ENCODE measurements at places on chromosomes 7 and 10.

DNA sequence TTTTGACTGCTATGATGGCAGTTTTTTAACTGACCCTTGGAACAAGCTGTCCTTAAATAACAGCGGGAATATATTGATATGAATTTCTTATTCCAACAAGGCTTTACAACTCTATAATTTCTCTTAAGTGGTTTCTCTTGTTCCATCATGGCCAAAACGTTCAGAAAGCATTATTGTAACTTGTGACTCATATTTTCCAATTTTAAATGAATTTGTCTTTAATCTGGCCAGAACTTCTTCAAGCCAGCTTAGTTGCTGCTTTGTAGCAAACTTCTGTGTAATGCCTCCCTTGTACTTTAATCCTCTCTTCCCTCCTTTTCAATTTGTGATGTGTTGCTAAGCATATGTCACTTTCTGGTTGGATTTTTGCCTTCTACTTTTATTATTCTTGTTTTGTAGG, 271.9 kb downstream of the KIF20B start:
- no peak for DNase-seq

- DNase-seq, result peak; percentile 16
Measured at GRCh38 chr7:19537942-19538401, 170.9 kb downstream of the POLR1F start.

- DNase-seq, result no peak
Measured at GRCh38 chr10:30752481-30752881, 122.9 kb upstream of the LYZL2 start.

GRCh38 chr10:19168584-19168983, 120.0 kb downstream of the MALRD1 start:
- no peak for DNase-seq

DNA sequence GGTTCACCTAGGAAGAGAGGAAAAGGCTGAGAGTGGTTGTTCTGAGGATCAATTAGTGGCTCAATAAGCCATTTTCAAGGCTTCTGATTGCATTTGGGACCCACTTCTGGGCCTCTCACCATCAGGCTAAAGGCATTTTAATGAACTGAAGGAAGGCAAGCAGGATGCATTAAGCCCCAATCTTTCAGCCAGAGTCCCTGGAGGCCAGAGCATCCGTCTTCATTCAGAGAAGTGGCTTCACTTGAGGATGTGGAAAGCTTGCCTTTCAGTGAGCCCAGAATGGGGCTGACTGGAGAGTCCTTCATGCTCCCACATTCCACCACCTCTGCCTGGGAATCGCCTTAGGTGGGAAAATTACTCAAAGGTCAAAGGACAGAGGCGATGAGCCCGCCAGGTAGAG, 41.8 kb downstream of the COL17A1 start:
- DNase-seq, result no peak

DNA sequence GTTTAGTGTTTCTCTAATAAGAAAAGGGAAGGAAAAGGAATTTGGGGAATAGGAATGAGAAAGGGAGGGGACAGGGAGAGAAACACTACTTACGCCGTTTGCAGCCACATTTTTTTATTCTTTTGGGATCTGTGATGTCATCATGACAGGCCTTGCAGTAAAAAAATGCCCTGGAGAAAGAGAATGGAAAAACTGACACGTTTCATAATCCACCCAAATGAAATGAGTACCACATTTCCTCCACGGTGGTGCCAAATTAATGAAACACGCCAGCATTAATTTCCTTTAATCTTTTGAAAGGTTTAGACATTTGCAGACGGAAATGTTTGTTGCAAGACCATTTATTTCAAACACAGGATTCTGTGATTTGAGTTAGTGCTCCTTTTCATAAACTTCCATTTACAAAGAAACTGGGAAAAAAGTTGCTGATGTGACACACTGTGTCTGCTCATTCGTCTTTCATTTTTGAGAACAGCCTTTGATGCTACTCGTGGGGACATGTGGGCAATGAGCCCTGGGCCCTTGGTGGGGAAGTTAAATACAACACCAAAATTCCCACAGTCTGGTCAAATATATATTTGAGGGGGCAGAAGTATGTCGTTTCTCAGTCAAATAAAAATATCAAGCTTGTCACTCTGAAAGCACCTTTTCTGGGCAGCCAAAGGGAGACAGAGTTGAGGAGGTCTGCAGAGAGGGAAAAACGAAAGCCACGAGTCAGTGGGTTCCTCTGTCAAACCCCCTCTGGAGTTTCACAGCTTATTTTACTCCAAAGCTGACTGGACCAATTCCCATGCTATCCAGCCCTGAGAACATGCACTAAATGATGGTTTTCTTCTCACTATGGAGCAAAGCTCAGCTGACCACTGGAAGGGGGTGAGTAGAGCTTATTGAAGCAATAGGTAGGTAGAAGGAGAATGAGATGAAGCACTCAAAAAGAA, 625.5 kb downstream of the KCNMA1 start:
- peak; percentile 59 for DNase-seq

- no peak for DNase-seq
Measured at GRCh38 chr10:101257491-101257890, 28.2 kb upstream of the LBX1 start.

GRCh38 chr10:79274279-79275104, 72.8 kb upstream of the PPIF start:
- DNase-seq, result peak; percentile 53

DNA sequence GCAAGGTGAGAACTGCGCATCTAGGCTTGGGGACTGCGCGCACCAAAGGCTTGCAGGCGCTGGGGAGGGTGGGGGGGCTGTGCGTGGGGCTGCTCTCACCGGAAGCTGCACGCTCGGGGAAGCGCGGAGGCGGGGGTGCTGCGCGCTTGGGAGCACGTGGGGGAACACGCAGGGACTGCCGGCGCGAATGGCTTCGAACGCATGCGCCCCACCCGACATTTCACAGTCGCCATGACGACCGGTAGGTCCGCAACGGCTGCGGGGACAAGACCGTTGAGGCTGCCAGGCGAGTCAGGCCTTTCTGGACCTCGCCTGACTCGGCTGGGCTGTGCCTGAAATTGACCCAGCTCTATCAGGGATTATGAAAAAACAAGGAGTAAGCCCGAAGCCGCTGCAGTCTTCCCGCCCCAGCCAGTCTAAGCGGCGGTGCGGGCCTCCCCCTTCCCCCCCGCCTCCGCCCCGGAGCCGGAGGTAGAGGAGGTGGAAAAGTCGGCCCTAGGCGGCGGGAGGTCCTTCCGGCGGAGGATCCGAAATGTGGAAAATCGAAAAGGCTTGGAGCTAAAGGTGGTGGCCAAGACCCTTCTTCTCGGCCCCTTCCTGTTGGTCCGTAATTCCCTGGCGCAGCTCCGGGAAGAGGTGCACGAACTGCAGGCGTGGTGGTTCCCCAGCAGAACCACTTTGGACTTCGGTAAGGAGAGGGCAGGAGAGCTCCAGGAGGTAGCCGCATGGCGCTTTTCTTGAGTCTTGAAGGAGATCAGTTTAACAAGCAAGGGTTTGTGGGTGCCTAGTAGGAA, 34.9 kb upstream of the STEAP1 start:
- peak; percentile 20 for DNase-seq

- peak; percentile 8 for DNase-seq
Measured at GRCh38 chr10:65358565-65358964, 1567.3 kb upstream of the LRRTM3 start.

- DNase-seq, result peak; percentile 61
Measured at GRCh38 chr7:121138262-121138933, 149.9 kb downstream of the CPED1 start.

DNA sequence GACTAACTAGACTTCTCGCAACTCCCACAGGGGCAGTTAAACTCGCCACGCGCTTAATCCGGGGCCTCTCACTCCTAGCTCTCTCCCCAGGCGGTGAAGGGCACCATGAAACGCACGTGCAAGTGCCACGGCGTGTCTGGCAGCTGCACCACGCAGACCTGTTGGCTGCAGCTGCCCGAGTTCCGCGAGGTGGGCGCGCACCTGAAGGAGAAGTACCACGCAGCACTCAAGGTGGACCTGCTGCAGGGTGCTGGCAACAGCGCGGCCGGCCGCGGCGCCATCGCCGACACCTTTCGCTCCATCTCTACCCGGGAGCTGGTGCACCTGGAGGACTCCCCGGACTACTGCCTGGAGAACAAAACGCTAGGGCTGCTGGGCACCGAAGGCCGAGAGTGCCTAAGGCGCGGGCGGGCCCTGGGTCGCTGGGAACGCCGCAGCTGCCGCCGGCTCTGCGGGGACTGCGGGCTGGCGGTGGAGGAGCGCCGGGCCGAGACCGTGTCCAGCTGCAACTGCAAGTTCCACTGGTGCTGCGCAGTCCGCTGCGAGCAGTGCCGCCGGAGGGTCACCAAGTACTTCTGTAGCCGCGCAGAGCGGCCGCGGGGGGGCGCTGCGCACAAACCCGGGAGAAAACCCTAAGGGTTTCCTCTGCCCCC, 19.5 kb downstream of the WNT8B start:
- DNase-seq, result peak; percentile 57

DNA sequence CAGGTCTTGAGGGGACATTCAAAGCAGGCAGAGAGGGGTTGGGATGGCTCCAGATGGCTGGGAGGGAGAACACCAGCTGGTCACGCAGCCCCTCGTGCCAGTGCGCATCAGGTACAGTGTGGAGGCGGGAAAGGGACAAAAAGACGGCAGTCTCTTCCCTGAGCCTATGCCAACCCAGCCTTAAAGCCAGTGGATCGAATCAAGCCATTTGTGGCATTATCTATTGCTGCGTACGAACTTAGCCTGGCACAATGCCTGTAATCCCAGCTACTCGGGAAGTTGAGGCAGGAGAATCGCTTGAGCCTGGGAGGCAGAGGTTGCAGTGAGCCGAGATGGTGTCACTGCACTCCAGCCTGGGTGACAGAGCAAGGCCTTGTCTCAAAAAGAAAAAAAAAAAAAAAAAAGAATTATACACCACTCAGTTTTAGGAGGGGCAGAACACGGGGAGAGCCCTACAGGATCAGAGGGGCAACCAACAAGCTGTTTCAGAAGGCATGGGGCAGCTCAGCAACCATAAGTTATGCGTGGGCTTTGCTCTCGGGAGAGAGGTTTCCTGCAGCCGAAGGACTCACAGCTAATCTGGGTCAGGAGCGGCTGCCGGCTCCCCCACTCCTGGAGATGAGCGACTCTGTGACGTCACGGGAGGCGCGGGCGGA, 356 bp upstream of the NDUFB2 start:
- peak; percentile 93 for DNase-seq

GRCh38 chr7:127938588-127938987, 92.6 kb downstream of the LRRC4 start:
- DNase-seq, result peak; percentile 86

GRCh38 chr10:61250131-61250530, 203.1 kb downstream of the TMEM26 start:
- DNase-seq, result no peak

- no peak for DNase-seq
Measured at GRCh38 chr10:127989481-127990012, 82.6 kb downstream of the PTPRE start.

- DNase-seq, result no peak
Measured at GRCh38 chr7:46203926-46204325, 282.9 kb upstream of the IGFBP3 start.

DNA sequence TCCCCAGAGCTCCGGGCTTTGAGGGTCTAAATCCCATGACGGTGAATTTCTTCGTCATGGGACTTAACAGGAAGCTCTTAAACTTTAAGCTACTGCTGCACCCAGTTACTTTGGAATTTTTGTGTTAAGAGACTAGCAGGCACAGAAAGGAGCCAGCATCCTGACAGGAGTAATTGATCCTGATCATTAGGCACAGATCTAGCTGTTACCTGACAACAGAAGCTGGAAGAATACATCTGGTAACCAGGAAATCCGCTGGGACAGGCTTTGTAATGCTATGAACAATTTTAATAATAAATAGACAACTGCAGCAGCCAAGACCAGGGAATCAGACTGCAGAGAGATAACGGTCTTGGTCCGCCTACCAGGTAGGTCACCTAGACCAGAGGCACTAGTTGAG, 210.9 kb downstream of the DGKI start:
- DNase-seq, result no peak

DNA sequence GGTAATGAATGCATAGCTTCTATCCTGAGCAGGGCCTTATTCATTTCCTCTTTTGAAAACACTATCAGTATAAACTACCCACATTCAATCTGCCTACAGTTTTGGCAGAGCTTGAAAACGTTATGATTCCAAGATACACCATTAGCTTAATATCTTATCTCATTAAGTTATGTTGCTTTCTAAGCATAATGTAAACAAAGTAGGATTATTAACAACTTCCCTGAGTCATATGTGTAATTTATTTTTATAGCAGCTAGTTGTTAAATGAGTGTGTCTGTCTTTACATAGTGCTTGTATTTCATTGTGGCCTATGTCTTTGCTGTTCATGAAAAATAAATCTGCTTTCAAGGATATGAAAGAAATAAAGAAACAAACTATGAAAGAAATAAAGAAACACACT, 106.2 kb upstream of the DLX6 start:
- no peak for DNase-seq

DNA sequence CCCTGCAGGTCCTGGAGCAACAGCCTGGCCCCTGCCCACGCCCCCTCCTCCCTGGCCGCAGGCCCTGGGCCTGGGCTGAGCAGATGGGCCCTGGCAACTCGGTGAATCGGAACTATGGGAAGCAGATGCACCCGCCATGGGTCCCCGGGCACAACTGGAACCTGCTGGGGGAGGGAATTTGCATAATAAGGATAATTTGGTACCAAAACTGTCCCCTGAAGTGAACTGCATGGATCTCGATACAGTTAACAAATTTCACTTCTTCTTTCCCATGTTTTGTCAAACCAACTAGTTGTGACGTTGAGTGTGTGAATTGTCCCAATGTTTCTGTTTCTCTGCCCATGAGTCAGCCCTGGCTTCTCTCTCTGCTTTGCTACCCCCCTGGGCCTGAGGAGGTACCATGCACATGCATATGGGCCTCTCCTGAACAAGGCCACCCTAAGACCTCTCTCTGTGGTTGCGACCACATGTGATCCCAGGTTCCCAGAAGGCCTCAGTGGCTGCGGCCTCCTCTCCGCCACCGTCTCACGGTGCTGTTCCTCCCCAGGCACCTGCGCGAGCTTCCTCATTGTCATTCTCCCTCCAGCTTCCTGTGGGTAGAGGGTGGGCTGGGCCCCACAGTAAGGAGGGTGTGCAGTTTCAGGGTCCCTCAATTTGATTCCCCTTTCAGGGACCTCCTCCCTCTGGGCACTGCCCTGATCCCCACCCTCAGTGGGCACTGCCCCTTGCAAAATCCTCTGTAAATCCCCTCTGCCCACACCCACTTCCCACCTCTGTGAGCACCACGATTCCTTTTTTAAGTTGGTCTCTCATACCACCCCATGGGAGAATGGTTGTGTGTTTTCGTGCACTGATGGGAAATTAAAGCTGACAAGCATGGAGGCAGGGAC, 40.0 kb downstream of the FIGNL1 start:
- no peak for DNase-seq

DNA sequence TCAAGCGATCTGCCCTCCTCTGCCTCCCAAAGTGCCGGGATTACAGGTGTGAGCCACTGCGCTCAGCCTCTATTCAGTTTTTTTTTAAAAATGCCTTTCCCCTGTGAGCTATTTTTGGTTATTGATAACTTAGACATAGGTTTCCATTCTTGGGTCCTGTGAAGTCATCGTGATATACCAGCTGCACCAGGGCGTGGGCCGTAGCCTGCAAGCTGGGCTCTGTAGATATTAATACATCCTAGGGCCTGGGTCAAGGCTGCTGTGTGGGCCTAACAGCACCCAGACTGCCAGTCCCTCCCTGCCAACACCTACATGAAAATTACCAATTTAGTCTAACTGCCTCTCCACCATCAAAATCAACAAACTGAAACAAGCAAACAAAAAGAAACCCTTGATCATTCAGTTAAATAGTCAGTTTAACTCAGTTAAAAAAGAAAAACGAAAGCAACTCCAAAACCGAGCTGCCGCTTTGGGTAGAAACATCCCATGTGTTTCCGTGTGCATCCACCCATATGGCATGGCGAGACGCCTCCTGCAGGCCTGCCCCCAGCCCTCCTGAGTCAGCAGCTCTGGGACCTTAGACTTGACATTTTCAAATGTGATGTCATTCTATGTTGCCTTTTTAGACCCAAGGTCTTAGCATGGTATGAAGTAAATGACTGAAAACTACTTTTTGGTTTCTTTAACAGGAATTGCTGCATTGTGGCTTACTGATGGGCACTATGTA, 330.2 kb downstream of the GLRX3 start:
- no peak for DNase-seq
